NCI-H146 (cell line): ENCODE measurements at places on chromosomes 4 and X.
A peak's percentile ranks its signal among the peaks of the same experiment; 100 is the strongest.

- no peak for DNase-seq
Observed at GRCh38 chr4:145496292-145496691, 14.6 kb downstream of the SMAD1 start.

- DNase-seq, result no peak
Observed at GRCh38 chr4:42627885-42628646, 28.8 kb downstream of the ATP8A1 start.

- DNase-seq, result no peak
Observed at GRCh38 chr4:153191795-153192363, 12.4 kb upstream of the TRIM2 start.

GRCh38 chr4:78409612-78410202 is 141.9 kb upstream of the ANXA3 start:
- peak; percentile 28 for DNase-seq

- DNase-seq, result no peak
Observed at GRCh38 chr4:64682481-64682880, 273.2 kb upstream of the TECRL start.
